Vagina (tissue), 2 donors: ENCODE measurements at places on chromosomes 4 and X.

DNA sequence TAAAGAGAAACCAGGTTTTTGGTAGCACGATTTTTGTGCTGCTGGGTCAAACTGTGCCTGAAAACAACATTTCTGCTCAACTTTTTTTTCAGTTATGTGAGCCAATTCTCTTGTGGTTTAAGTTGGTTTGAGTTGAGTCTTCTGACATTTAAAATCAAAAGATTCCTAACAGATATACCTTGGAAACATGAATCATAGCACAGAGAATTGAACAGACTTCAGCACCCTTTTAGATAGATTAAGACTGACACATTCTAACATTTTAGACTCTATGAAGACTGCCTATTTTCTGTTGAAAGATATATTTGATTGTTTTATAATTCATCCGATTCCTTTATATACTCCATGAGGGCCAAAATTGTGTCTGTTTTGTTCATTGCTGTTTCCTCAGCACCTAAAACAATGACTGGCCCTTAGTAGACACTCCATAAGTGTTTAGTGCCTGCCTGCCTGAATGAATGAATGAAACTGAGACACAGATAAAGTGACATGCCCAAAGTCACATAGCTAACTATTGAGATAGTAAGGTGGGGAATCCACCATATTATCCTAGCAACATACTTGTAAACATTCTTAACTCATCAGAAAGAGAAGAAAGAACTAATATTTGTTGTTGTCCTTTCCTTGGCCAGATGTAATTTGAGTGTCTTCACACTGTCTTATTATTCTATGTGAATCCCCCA, 624.0 kb downstream of the MID1IP1 start:
- no peak for DNase-seq

GRCh38 chr4:126267689-126268088, 952.9 kb downstream of the FAT4 start:
- no peak for DNase-seq

- DNase-seq = no peak
Measured at GRCh38 chr4:86108137-86108536, 251.7 kb downstream of the MAPK10 start.

GRCh38 chrX:15678339-15678738, 13.7 kb upstream of the CLTRN start:
- DNase-seq = no peak

DNA sequence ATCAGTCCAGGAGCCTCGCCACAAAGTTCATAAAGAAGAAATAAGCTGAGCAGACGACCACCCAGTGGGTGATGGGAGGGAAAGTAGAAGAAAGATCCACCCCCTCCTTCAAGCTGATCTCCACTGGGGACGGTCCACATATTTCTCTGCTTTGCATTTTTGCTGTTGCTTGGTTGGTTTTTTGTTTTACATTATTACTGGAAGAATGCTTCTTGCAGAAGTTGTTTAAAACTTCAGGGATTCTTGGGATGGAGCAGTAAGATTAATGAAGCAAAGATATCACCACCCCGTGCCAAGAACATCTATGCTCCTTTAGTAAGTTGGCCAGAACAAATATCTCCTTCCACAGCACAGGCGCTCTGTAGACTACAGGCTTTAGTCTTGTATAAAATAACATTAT, 30.1 kb downstream of the LGI2 start:
- no peak for DNase-seq

- no peak for DNase-seq
Measured at GRCh38 chrX:100645106-100645505, 1.1 kb downstream of the SRPX2 start.

DNA sequence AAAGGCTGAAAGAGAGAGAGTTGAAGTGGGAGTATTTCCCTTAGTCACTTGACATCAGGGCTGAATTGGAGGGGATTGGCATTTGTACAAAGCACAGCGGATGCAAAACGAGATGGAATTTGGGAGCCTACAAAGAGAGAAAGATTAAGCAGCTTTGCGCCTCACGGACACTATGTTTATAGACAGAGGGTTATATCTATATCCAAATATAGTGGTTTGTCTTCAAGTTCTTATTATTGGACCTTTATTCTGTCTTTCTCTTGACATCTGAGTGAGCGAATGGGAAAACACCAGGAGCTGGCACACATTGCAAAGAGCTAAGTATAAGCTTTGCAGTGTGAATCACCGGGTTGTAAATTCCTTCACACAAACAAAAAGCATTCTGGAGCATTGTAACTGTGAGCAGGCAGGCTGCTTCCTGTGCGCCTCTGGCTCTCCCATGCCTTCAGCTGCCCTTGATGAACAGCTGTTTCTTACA, 500.2 kb downstream of the STIM2 start:
- no peak for DNase-seq

GRCh38 chr4:57055886-57056285, 54.3 kb downstream of the IGFBP7 start:
- DNase-seq = no peak

DNA sequence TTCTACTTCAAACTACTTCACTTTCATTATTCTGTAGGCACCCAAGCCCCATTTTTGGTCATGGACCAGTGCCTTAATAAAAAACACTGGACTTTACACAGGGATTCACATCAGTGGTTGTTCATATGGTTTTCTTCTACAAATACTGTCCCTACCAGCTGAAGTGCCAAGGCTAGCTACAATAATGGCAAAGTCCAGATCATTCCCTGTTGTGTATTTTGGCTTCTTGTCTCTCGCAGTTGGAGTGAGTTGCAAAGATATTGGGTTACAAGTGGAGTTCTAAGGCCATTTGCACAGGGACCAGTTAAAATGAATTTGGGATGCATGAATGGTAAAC, 16.7 kb upstream of the ANKRD17 start:
- DNase-seq = no peak

- no peak for DNase-seq
Measured at GRCh38 chr4:123824524-123824923, 427.9 kb downstream of the SPRY1 start.

DNA sequence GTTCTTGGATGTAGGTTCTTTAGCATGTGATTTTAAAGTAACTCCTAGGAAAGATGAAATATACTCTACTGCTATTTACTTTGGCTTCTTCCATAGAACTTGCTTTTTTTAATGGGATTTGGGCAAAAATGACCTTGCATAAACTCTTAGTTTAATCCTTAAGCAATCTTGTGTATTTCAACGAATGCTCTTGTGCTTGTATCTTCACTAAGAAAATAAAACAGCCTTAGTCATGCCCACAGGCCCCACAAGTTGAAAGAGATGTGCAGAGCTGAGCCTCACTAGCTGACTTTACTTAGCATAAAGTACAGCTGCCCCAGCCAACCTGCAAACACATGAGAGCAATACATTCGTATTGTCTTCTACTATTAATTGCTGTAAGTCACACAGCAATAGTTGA, 1609.2 kb downstream of the STIM2 start:
- DNase-seq = no peak

- DNase-seq = no peak
Measured at GRCh38 chr4:67393699-67394281, 151.5 kb downstream of the CENPC start.

DNA sequence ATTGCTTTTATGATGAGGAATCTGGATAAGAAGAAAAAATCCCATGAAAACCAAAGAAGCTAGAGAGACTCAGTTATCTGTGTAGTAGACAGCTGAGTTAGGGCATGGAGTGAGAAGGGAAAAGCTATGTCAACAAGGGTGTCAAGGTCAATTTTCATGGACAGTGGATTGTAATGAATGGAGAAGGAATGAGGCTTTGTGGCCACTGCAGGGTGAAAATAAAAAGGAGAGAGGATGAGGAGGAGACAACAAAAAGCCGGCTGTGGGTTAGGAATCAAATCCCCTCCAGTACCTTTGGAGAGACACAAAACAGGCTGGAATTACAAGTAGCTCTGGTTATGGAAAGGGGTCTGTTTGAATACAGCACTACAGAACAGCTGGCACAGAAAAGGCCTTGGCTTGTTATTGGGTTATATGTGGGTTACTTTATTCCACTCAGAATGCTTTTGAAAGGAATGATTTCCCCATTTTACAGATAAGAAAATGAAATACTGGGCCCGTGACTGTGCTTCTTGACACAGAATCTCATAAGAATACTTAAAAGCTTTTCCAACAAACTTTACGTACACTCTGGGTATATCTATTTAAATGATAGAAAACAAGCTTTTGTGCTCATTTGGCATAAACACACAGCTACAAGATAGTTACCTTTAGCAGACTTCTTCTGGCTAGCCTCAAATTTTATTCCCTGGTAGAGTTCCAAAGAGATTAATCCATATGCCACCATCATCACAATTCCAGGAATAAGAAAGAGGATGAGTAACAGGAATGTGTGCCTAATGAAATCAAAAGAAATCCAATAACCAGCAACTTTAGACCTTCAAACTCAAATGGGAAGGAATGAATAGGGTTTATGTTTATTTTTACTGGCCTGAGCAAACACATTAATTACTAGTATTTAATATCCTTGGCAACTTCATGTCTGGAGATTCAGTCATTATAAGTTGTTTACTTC, 7.5 kb downstream of the CCKAR start:
- no peak for DNase-seq

- no peak for DNase-seq
Measured at GRCh38 chrX:145613894-145614293, 203.7 kb upstream of the SLITRK2 start.

DNA sequence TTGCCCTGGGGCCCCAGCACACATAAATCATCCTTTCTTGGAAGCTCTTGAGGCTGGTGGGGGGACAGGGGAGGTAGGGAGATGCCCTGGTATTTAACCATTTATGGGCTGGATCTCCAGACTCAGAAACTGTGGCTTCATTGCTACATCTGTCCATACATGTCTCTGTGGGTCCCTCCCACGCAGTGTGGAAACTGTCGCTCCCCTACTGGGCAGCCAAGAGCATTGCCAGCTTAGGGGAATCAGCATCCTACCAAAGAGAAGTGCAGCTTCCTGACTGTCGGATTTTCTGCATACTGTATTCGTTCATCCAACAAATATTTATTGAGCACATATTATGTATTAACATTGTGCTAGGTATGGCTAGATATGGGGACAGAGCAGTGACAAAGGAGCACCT, 3.7 kb downstream of the GRIPAP1 start:
- no peak for DNase-seq

GRCh38 chr4:112279882-112280315, 5.8 kb downstream of the TIFA start:
- no peak for DNase-seq

DNA sequence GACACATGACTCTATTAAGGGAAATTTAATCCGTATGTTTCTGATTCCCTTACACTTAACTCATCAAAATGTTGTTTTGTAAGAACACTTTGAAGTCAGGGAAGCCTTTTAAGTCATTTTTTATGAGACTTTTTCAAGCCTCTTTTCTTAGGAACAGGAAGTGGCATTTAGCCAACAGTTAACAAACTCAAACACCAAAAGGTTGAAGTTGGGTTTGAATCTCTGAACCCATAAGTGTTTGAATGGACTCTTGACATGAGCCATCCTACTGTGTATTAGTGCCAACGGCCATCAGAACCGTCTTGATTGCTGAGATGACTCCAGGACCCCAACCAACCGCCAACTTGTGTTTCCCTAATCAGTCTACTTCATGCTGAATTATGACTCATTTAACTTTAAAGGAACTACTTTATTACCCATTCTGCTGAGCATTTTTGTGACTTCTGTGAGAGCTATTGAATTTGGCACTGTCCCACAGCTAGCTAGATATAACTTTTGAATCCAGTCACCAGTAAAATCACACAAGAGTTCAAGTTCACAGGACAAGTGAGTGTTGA, 209.1 kb upstream of the FAT1 start:
- DNase-seq = no peak

GRCh38 chr4:94722270-94722669, 35.5 kb upstream of the BMPR1B start:
- DNase-seq = no peak

GRCh38 chr4:52665592-52665991, 6.5 kb upstream of the USP46 start:
- DNase-seq = no peak

DNA sequence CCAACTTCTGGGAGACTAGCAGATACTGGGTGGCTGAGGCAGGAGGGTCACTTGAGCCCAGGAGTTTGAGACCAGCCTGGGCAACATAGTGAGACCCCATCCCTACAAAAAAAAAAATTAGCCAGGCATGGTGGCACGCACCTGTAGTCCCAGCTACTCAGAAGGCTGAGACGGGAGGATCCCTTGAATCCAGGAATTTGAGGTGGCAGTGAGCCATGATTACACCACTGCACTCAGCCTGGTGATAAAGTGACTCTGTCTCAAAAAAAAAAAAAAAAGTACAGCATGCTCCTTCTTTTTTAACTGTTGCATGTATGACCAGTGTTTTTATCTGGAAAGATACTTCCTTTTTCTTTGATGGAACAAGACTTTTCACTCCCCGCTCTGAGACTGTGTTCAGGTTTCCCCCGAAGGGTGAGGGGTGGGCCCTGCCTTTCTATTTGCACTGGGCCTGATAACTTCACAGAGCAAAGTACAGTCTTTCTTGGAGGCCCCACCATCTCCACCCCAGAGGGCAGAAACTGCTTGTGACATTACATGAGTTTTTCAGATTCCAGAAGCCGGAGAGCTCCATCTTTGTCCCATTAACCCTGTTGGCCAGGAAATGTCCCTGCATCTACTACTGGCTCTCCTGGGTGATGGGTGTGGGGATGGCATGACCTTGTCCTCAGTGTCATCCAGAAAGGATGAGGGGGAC, 35.2 kb downstream of the NYX start:
- no peak for DNase-seq

GRCh38 chr4:132230025-132230424, 919.1 kb upstream of the PCDH10 start:
- DNase-seq = no peak

GRCh38 chrX:63810746-63811145, 25.7 kb upstream of the ARHGEF9 start:
- no peak for DNase-seq

GRCh38 chr4:152106781-152107321, 346.0 kb upstream of the GATB start:
- DNase-seq = no peak

GRCh38 chr4:951594-952468, 19.6 kb downstream of the TMEM175 start:
- DNase-seq = no peak

GRCh38 chrX:22409418-22409817, 136.7 kb downstream of the CBLL2 start:
- DNase-seq = no peak

- DNase-seq = no peak
Measured at GRCh38 chr4:152304220-152304619, 231.7 kb downstream of the FBXW7 start.

- no peak for DNase-seq
Measured at GRCh38 chr4:16505726-16506125, 279.5 kb upstream of the TAPT1 start.

DNA sequence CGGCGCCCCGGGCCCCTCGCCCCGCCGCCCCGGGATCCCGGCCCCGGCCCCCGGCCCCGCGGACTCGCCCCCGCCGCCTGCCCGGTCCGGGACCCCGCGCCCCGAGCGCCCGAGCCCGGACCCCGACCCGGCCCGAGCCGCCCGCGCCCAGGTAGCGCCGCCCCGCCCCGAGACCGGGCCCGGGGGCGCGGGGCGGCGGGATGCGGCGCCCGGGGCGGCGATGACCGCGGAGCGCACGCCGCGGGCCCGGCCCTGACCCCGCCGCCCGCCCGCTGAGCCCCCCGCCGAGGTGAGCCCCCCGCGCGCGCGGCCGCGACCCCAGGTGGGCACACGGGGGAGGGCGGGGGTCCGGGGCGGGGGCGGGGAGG, 224 bp downstream of the FGFRL1 start:
- no peak for DNase-seq

- DNase-seq = no peak
Measured at GRCh38 chr4:53558065-53558801, 33.1 kb downstream of the LNX1 start.
